ENCODE measurements at places on chromosomes 4 and X. TPM values are rescaled to one million over a fixed set of nuclear protein-coding genes. Genes with fewer than 3 reads are reported as not detected.

The CHRDL1 gene
- 36.8 TPM for total RNA-seq

The ARR3 gene
- not detected for total RNA-seq

The FRMD7 gene
- not detected for total RNA-seq

The NPY5R gene
- total RNA-seq, result not detected

The PWWP3B gene
- 2.5 TPM for total RNA-seq

The CT55 gene
- total RNA-seq, result not detected

The UGT2A1 gene
- not detected for total RNA-seq

The HPGD gene
- total RNA-seq, result 134 TPM

The TMEM156 gene
- total RNA-seq, result not detected

The GRID2 gene
- total RNA-seq, result not detected

The OPN1MW2 gene
- total RNA-seq, result not detected

The BRS3 gene
- not detected for total RNA-seq

The CHRNA9 gene
- total RNA-seq, result not detected

The AIMP1 gene
- 19.4 TPM for total RNA-seq

The ACSL4 gene
- total RNA-seq, result 39.8 TPM

The IL2RG gene
- 4.2 TPM for total RNA-seq

The TSPAN7 gene
- 38.5 TPM for total RNA-seq

The SULT1B1 gene
- 1.7 TPM for total RNA-seq

The ADGRG4 gene
- total RNA-seq, result 0.25 TPM

The IL1RAPL1 gene
- total RNA-seq, result not detected

The MAGEB17 gene
- total RNA-seq, result not detected

The MAML3 gene
- 16.2 TPM for total RNA-seq

The CXCL10 gene
- 1.7 TPM for total RNA-seq

The SSX2 gene
- not detected for total RNA-seq

The CT45A3 gene
- not detected for total RNA-seq
